Suprapubic skin (tissue), 4 donors: ENCODE measurements at places on chromosomes 6 and 20.

- DNase-seq, result no peak
Measured at GRCh38 chr6:17865243-17865642, 122.2 kb downstream of the KIF13A start.

DNA sequence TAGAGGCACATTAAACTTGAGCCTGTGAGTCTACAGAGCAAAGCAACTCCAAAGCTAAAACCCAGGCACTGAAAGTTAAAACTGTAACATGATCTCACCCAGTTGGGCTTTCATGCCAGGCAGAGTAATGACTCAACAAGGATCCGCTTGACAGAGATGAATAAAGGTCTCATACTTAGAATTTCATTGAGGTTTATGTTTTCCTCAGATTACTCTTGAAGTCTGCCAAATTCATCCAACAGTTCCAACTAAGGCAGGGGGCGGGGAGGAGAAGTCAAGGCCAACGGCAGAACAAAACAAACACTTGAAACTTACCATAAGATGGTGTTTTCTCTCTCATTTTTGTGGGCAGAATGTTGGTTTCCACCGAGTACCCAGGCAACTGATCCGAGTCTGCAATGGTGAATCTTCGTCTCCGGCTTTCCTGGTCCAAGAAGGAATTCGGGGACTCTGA is 54.0 kb upstream of the IPCEF1 start:
- DNase-seq, result no peak

DNA sequence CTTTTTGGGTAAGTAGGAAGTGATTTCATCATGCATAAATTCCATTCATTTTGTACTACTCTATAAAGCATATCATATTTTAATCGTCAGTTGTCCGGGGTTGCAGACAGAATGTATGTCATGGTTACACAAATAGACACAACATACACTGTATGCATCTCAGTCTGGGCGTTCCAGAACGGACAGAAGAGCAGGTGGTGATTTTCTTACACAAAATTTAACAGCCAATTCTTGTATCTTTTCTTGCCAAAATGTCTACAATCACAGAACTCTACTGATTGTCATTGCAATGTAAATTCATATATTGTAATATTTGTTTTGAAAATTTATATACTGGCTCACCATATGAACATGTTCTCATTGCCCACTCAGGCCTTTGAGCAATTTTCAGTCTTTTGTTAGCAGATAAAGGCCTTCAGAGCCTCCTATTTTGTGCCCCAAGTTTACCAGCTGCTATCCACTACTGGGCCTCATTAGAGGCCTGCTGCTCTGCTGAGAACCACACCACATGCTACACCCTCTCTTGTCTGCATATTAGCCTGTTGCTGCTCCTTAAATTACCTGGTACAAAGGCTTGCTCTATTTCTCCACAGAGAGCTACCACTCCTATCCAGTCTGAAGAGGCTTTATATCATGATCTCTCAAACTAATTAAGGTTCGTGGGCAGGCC is 61.5 kb downstream of the PRDM13 start:
- DNase-seq, result no peak

DNA sequence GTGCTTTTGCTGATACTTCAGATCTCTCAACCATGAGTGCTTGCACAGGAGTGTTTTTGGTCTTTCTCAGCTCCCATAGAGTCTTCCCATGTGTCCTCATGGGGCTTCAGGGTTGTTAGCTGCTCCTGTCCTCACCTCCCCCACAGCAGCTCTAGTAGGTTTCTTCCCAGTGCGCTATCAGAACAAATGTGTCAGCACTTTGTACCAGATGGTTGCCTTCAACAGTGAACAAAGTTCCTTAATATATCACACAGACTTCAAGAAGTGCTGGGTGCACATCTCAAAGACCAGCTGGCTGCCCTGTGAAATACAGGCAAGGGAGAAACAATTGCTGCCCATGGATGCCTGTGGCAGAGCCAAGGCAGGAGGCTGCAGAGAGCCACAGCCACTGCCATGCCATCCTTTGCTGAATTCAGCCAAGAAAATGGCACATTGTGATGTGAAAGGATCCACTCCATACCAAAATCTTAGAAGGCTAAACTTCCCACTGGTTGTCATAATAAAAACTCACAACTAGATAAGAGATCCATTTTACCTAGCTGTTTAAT is 471.3 kb downstream of the C6orf118 start:
- no peak for DNase-seq

DNA sequence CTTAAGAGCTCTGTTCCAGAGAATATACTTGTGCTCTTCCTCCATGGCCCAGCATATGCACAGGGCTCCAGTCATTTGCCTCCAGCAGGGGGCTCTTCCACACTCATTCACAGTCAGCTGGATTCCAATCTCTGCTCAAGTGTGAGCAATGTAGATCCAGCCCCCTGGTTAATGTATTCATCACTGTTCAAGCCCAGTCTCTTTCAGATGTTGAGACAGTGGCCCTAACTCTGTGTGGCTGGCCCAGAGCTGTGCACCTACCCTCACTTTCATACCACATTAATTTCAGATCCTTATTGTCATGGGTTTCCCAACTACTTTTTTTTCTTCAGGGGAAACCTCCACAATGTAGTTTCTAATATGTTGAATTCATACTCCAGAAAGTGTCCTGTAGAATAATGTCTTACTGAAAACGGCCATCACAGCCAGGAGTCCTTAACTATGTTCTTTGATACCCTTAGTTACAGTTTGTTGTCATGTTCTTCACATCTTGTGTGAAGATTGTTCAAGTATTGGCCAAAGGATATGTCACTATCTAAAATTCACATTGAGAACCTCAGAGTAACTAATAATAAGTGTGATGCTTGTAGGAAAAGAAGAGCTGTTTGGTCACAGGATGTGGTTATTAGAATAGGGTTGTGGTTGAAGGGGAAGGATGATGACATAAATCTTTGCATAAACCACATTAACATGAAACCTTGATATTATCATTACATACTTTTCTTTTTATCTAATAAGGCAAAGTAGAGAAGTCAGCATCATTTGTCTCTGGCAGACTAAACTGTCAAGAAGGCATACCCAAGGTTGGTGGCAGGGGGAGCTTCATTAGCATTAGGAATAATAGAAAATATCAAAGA is 14.4 kb upstream of the HLA-DQA1 start:
- no peak for DNase-seq

DNA sequence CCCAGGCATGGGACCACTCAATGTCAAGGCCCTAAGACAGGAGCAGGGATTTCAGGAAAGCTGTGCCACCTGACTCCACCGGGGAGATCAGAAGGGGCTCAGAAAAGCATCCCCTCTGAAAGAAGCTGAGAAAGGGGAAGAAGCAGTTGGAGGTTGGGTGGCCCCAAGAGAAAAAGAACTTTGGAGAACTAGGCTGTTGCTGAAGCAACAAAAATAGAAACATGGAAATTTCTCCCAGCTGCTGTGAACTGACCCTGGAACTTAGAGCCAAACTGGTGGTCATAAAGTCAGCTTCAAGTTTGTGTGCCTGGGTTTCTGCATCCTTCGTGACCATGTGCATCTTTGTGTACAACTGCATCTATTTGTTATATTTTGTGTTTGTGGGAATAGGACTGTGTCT is 534.5 kb downstream of the MAFB start:
- no peak for DNase-seq

DNA sequence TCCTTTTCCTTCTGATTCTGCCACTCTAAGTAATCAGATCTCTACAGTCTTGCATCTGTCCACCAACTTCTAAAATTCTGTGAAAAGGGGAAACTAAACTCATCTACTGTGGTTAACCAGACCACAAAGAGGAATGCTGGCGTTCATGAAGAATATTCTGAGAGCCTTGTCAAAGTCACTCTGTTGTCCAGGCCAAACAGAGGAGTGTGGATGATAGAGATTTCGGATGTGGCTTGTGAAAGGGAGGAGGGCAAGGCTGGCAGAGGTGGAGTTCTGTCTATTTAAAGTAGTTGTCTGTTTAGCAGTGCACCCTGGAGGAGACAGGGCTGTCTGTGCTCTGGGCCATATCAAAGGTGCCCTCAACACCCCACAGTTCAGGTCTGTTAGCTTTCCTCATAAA is 33.9 kb downstream of the CCN2 start:
- DNase-seq, result no peak
